ENCODE measurements at places on chromosomes 12 and 14.

DNA sequence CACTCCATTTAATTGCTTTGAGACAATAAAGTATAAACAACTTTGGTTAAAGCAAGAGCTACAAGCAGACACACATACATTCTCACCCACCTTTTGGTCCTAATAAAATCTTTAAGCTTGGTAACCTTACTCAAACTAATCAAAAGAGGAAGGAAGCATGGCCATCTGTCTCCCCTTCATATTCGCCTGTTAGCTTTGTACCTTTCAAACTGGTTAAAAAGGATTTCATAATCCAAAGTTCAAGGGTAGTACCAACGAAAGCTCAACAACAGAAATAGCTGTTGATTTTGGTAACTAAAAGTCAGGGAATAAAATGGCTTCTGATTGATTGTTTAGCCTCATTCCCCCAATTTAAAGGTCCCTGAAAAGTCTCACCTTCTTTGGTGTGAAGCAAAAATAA, 456.9 kb downstream of the BCAT1 start:
- no peak for DNase-seq

- no peak for DNase-seq
These were observed 58.1 kb upstream of the DIO2 start for GRCh38 chr14:80269353-80269925.

GRCh38 chr14:102077382-102077709, 9.5 kb downstream of the HSP90AA1 start:
- DNase-seq, result no peak

- no peak for DNase-seq
These were observed 171.9 kb upstream of the KITLG start for GRCh38 chr12:88752183-88752582.

DNA sequence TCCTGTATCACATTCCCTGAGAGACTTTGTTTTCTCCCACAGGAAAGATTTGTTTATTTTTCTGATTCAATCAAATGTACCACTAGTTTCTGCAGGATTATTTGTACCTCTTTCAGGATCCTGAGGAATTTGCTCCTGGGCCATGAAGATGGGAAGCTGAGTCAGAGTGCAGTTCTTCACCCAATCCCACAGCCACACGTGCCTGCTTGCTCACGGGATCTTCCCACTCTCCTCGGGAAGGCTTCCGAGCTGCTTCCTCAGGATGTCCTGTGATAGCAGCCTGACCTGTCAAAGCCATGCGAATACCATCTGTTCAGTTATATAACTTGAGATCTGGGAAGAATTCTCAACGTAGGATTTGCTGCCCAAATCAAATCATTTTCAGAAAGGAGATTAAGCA, 41.8 kb upstream of the HIF1A start:
- no peak for DNase-seq

DNA sequence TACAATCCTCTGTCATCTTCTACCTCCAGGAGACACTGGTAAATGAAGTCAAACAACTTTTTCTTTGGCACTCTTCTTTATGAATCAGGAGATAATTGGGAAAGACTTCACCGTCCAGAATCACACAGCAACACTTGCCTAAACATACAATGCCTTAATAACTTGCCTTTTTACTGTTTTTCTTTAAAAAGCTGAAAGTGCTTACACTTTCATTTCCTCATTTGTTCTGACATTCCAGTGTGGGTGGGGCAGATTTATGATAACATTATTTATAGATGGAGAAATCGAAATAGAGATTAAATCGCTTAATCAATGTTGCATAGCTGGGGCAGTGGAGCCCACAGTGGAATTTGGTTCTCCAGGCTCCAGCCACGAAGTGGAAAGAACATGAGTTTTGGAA, 2.8 kb upstream of the FRS2 start:
- DNase-seq, result no peak

GRCh38 chr12:131943876-131944275, 5.9 kb upstream of the EP400 start:
- no peak for DNase-seq

DNA sequence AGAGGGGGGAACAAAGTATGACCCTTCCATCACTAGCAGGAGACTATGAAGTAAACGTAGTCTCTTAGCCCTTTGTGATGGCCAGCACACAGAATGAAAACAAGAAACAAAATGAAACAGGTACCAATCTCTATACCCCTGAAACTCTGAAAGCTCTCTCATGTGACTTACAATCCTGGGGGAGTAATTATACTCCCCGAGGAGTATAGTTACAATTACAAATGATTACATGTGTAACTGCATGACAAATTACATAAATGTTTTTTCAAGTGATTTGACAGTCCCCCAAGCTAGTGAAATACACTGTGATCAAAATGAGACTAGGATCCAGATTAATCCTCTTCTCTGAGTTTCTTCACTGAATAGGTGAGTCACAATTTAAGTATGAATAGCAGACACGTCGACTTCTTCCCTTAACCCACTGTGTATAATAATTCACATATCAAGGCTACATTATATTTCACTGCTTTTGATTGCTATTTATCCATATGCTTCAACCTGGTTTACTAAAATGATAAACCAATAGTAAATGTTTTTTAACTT, 74.0 kb downstream of the SPTSSA start:
- no peak for DNase-seq

Measured in stimulated activated CD4-positive, alpha-beta T cell treated with anti-CD3 and anti-CD28 coated beads, Interleukin-15, amount 100 ng/mL, for 48 hours (primary cell).